H4 (cell line): ENCODE measurements at places on chromosomes 11 and 22.

DNA sequence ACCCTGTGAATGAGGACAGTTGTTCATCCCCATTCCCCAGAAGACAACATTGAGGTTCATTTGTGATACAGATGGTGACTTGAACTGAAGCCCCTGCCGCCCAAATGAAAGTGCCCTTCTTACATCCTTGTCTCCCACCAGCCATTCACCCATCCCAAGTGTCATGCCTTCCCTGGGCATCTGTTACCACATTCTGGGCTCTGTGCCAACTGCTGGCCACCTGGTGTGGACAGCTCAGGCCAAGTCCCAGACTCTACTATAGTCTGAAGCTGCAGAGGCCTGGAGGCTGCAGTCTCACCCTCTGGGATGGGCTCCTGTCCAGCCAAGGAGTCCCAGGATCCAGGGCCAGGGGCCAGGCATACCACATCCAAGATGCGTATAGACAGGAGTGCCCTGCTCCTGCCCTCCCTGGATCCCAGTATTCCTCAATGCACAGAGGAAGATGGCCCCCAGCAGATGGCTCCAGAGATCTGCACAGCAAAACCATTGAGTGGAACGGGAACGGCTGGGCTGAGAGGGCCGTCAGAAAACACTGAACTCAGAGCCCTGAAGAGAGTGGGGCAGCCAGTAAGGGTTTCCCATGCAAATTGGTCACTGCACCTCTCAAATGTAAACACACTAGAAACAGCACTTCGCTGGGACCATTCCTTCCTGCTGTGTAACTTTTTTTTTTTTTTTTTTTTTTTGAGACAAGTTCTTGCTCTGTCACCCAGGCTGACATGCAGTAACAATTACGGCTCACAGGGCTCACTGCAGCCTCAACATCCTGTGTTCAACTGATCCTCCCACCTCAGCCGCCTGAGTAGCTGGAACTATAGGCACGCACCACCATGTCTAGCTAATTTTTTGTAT is 22.8 kb downstream of the ARRB1 start:
- peak; percentile 92 for DNase-seq

- no peak for DNase-seq
Measured at GRCh38 chr11:87477321-87477720, 439.6 kb downstream of the TMEM135 start.

DNA sequence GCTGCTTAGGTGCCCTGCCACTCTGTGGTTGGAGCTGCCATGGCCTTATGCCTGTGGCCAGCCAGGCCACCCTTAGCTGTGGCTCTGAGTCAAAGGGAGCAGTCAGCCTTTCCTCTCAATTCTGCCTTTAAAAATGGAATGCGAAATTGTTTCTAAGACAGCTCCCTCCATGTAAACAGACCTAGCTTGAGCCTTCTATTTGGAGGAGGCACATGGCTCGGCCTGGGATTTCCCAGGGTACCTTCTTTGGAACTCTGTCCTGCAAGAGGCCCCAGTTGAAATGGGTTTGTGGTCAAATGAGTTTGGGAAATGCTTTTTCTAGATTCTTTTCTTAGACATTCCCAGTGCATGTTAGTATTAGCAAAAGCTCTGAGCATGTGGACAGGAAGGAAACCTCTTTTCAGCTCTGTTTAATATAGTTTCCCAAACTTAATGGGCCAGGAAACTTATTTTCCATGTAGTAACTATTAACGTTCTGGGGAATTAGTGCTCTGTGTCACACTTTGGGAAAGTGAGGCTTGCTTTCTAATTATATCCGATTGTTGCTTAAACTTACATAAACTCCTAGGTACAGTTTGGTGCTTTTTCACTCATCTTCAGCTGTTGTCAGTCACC is 7.8 kb downstream of the PHOX2A start:
- no peak for DNase-seq

GRCh38 chr11:12526789-12527188 is 147.4 kb upstream of the TEAD1 start:
- DNase-seq: no peak

- DNase-seq: no peak
Measured at GRCh38 chr11:64998141-64998540, 1.4 kb upstream of the BATF2 start.

DNA sequence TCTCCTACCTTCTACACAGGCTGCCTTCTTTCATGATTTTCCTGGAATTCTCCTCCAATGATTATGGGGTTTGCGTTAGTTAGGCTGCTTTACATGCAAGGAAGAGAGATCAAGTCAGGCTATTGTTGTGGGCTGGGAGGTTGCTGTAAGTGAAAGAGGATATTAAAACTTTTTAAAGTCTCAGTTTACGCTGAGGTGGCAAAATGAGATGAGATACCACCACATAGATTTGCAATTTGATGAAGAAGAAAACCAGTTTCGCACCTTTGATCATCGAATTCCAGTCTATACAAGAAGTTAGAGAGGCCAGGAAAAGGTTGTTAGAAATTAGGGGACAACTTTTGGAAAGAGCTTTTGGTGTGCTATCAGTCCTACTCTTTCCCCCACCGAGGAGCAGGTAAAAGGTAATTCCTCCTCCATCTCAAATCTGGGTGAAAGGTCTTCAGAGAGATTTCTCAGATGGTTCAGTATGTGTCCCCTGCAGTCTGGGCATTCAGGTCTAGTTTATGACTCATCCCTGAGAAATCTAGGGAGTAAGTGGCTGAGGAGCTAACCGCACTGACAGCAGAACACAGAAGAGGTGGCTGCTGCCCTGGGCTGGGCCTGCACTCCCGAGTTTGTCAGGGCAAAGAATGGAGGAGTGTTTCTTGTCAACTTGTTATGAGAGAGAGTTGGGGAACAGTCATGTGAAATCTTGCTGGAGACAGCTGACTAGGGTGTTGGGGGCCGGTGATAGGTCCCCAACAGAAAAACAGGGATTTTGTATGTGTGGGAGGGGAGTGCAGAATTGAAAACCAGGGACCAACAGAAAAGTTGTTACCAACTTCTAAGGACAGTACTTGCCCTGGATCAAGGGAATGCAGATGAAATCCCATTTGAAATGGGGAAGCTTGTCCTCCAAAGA is 34.7 kb downstream of the CCDC83 start:
- DNase-seq: peak; percentile 86
